ENCODE measurements at places on chromosomes 16 and 17. TPM values are rescaled to one million over a fixed set of nuclear protein-coding genes. Genes with fewer than 3 reads are reported as not detected.

The GPR139 gene
- total RNA-seq: not detected

DNA sequence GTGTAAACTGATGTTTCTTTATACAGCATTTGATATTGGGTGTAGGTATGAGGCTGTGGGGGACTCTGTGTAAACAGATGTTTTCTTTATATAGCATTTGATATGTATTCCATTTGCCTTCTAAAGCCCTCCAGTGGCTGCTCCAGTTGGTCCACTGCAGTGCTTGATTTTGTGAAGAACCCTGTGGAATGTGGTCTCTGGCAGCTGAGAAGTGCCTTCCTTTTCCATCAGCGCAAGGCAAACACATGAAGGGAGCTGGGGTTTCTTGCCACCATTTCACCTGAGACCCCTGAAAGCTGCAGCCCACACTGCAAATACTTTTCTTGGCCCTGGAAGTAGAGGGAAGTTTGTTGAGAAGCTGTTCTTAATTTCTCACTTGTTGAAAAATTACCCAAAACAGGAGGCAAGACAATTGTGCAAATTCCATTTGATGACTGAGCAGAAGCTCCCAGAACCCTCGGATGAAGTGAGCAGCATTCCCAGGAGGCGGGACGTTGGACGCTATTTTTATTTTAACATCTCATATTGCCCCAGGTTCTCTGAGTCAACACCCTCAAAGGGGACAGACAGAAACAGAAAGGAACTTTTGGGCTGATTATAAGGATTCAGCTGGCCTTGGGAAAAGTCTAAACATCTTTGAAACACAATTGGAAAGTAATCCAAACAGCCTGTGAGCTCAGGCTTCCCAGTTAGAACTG is 158.5 kb upstream of the RPH3AL start:
- no peak for DNase-seq

The VMO1 gene
- total RNA-seq: 39.7 TPM

- DNase-seq: no peak
These were observed 35.2 kb downstream of the USP22 start for GRCh38 chr17:21007646-21008045.

The C17orf50 gene
- total RNA-seq: not detected

The BORCS6 gene
- total RNA-seq: 3.7 TPM

The EVPL gene
- total RNA-seq: 0.21 TPM

- DNase-seq: no peak
These were observed 8.4 kb upstream of the PLK1 start for GRCh38 chr16:23670137-23670776.

GRCh38 chr16:27503662-27504061 is 46.1 kb downstream of the GTF3C1 start:
- no peak for DNase-seq

The SMCR8 gene
- total RNA-seq: 22.9 TPM

DNA sequence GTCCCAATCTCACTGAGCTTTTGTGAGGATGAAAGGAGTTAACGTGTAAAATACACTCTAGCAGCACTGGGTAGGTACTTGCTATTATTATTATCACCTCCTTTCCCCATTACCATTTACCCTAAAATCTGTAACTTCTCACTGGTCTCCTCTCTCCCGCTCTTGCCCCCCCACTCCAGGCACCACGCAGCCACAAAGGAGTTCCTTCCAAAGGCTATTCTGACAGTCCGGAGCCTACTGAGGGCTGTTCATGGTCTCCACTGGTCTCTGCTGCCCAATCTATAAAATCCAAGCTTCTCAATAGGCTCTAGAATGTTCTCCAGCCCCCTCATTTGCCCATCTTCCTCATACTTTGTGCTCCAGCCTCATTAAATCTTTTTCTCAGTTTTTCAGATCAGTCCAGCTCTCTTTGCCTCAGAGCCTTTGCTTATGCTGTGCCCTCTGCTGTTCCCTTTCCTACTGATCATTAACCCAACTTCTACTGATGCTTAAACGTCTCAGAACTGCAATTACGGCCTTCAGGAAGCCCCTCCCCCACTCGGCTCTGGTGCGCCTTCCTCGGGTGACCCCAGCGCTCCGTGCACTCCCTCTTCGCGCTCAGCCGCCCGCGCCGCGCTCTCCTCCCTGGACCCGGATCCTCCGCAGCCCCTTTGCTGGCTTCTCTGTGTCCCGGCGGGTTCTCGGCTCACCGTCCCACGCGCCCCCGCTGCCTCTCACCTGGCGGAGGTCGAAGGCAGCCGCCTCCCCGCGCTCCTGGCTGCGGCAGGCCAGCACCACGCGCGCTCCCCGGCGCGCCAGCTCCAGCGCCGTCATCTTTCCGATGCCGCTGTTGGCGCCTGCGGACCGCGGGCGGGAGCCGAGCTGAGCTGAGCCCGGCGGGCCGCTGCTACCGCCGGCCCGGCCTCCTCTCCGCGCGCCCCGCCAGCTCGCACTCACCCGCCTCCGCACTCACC is 737 bp downstream of the DHRS13 start:
- DNase-seq: peak; percentile 67

- DNase-seq: no peak
These were observed 2.3 kb upstream of the MVD start for GRCh38 chr16:88665148-88665547.

DNA sequence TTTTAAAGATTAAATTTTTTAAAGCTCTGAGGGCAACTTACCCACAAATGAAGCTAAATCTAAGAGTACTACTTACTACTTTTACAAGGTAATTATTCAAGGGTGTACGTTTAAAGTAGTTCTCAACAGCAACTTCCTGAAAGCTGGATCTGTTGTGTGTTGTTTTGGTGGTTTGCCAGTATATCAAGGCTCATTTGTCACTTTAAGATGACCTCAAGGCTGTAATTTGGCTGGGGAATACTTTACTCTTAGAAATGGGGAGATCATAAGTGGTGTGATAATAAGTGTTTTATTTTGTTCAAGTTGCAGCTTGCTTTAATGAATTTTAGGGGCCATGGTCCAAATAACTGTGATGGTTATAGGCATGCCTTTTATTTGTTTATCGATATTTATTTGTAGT is 30.4 kb downstream of the AP2B1 start:
- DNase-seq: peak; percentile 9

The GAST gene
- total RNA-seq: not detected

The TCAP gene
- total RNA-seq: 0.54 TPM

DNA sequence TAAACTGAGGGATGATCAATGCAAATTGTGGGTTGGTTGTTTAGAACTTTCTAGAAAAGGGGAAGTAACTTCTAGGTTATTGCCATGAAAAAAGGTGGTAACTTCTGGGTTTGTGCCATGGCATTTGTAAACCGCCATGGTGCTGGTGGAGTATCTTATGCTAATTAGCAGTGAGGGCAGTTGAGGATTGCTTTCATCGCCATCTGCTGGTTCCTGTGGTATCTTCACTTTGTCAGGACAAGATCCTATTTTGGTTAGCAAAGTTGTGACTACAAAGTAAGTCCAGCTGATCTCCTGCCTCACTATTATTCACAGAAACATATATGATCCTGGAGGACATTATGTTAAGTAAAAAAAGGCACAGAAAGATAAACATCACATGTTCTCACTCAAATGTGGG is 1332.3 kb downstream of the CDH11 start:
- peak; percentile 26 for DNase-seq

GRCh38 chr17:15245054-15245453 is 20.1 kb downstream of the PMP22 start:
- no peak for DNase-seq

GRCh38 chr17:64455993-64456885 is 7.3 kb downstream of the MILR1 start:
- no peak for DNase-seq

The RND2 gene
- total RNA-seq: 5.5 TPM

DNA sequence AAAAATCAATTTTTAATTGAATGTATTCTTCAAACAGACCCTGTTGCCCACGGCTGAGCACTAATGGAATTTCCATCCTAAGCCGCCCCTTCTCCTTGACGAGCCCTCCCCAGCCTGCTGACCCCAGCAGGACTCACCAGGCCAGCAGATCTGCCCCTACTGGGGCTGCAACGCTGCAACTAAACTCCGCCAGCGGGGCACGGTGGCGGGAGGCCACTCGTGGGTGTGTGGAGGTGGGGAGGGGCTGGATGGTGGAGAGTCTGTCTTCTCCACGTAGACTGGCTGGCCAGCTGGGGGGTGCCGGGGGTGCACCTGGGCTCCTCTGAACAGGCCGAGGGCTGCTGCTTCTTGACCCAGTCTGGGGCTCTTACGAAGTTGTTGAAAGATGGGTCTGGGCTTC is 67.8 kb downstream of the ENGASE start:
- no peak for DNase-seq

The IRX6 gene
- 0.09 TPM for total RNA-seq

DNA sequence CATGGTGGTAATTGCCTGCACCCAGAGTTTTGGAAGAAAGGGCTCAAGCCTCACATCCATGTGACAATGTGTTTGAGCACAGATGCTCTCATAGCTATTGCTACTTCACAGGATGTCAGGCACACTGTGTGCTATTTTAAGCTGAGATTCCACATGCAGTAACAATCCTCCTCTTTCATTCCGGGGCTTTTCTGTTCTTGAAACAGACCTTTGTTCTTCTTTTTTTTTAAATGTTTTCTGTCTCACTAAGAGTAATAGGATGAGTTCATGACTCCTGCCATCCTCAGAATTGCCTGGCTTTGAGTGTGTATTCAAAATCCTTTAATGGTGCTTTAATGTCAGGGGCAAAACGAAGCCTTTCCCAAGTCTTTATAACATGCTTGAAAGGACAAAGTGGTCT is 198.9 kb downstream of the ABCC12 start:
- no peak for DNase-seq

GRCh38 chr16:20401475-20402016 is 3.0 kb downstream of the PDILT start:
- DNase-seq: no peak

DNA sequence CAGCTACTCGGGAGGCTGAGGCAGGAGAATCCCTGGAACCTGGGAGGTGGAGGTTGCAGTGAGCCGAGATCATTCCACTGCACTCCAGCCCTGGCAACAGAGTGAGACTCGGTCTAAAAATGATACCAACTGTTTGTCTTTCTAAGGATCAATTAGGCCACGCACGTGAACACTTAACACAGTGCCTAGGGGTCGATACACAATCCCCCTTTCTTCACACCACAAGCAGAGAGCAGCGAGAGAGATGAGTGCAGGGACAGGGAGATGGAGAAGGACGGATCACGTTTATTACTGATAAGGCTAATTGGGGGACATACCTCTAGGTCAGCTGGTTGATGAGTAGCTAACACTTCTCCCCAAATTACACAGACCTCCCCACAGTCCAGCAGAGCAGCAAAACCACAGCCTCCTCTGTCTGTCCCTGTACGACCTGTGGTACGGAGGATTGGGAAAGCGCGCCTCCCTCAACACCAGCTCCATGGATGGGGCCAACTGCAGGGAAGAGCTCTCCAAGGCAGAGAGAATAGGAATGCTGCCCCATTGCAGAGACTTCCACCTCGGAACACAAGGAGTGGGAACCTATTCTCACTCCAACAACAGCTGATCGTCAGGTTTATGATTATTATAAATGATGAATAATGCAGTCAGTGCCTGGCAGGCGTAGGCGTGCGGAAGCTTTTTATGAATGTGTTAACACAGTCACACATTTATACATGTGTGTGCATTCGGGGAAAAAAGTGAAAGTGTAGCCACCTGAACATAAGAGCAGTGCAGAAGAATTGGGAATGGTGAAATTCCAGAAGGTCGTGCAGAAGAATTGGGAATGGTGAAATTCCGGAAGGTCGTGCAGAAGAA is 155.1 kb downstream of the C16orf95 start:
- DNase-seq: peak; percentile 11

DNA sequence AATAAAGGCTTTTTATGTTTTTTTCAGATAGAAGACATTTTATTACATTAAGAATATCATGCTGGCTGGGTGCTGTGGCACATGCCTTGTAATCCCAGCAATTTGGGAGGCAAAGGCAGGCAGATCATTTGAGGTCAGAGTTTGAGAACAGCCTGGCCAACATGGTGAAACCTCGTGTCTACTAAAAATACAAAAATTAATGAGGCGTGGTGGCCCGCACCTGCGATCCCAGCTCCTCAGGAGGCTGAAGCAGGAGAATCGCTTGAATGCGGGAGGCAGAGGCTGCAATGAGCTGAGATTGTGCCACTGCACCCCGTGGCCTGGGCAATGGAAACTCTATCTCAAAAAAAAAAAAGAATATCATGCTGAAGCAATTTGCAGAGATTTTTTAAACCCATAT is 29.1 kb upstream of the HAPSTR1 start:
- no peak for DNase-seq

DNA sequence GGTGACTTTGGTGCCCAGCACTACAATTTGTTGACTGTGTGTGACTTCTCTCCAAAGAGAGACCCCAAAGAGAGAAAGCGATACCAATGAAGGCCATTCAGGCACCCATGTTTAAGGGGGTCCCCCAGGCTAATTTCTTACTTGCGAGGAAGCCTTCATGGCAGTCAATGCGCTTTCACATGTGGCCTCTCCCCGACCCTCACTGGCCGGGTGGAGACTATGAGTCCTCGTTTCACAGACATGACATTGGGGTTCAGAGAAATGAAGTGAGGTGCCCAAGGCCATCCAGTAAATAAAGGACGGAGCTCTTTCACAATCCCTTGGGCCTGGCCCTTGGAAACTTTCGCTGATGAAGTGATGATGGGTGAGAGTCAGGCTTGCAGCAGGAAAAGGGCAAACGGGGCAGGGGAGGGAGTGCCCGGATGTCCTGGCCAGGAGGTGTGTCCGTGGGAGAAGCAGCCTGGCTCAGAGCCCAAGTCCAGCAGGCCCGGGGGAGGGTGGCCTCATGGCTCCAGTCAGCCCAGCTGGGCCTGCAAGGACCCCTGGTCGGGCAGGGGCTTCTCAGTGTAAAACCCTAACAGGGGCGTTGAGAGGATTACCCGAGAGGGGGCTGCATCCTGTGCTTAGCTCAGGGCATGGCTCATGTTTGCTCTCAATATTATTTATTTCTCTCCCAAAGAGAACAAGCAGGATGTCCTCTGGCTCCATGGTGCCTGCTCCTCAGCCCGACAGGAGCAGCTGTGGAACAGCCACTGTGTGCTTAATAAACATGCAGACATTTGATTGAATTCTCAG is 14.7 kb downstream of the TBX2 start:
- no peak for DNase-seq

The SMIM36 gene
- not detected for total RNA-seq

- DNase-seq: no peak
These were observed 264.1 kb downstream of the CBLN1 start for GRCh38 chr16:49017501-49017900.

DNA sequence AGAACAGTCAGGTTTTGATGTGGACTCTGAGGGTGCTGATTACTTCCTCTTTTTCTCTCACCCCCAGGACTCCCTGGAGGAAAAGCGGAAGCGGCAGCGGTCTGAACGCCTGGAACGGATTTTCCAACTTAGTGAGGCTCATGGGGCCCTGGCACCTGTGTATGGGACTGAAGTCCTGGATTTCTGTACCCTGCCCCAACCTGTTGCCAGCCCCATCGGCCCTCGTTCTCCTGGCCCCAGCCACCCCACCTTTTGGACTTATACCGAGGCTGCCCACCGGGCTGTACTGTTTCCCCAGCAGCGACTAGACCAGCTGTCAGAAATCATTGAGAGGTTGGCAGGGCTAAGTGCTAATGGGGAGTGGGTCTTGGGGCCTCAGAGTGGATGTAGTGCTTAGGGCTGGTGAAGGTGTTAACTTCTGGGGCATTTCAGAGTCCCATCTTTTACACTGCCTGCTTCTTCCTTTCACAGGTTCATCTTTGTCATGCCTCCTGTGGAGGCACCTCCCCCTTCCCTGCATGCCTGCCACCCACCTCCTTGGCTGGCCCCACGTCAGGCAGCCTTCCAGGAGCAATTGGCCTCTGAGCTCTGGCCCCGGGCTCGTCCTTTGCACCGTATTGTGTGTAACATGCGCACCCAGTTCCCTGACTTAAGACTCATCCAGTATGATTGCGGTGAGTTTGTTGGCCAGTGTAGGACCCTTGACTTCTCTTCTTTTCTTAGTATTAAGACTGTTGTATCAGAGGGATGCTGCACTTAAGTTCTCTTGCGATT is 19.1 kb upstream of the PHKG2 start:
- no peak for DNase-seq

Measured in A673 (cell line).